ENCODE measurements at places on chromosomes 11 and 22. TPM values are rescaled to one million over a fixed set of nuclear protein-coding genes. Genes with fewer than 3 reads are reported as not detected.

KIF18A gene
- 0.50 TPM for total RNA-seq

CBLIF gene
- total RNA-seq: not detected

PRRG4 gene
- 18.4 TPM for total RNA-seq

DSCAML1 gene
- total RNA-seq: 17.3 TPM

APOL1 gene
- 160 TPM for total RNA-seq

GRCh38 chr11:112637076-112637475, 324.1 kb upstream of the NCAM1 start:
- DNase-seq: no peak

DNA sequence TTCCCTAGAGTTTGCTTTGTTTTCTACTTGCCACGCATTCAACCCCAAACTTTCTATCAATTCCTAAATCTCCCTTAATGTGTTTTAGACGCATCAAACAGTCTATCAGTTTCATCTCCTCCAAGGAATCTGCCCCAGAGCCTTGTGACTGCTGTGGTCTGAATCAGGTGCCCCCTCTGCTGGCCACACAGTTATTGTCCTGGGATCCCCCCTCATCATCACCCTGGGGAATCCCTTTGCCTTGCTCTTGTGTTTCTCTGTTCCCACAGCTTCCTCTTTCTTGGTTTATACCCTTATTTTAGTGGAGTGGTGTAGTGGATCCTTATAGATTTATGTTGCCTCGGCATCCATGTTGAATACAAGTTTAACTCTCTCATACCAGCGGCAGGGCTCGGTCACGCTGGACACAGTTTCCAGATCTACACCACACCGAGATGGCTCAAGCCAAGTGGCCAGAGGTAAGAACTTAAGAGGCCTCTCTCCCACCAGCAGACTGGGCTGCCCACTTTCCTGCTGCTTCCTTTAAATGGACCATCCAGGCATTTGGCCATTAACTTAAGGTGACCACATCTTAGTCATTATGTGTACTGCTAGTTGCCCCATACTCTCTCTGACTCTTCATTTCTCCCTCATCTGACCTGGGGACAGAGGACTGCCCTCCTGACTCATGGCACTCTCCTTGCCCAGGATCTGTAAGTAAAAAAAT, 8.2 kb downstream of the UPB1 start:
- peak; percentile 44 for DNase-seq

GRCh38 chr11:75468534-75469340, 35.7 kb upstream of the KLHL35 start:
- peak; percentile 65 for DNase-seq

GRCh38 chr22:46052801-46053562, 76.0 kb upstream of the WNT7B start:
- DNase-seq: peak; percentile 63

- DNase-seq: peak; percentile 7
Observed at GRCh38 chr11:60310407-60310998, 16.6 kb upstream of the MS4A6E start.

- DNase-seq: peak; percentile 73
Observed at GRCh38 chr11:26297189-26297975, 34.5 kb upstream of the ANO3 start.

GRCh38 chr11:9351321-9351881, 33.1 kb upstream of the IPO7 start:
- no peak for DNase-seq

DNA sequence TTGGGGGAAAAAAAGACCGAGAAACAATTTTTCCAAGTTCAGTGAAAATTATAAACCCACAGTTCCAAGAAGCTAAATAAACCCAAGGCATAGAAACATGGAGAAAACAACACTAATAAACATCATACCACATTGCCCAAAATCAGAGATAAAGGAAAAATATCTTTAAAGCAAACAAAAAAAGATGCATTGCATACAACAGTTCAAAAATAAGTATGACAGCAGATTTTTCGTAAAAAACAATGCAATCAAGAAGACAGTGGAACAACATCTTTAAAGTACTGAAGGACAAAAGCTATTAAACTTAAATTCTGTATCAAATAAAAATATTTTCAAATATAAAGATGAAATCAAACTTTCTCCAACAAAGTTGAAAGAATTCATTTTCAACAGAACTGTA, 921.3 kb downstream of the METTL15 start:
- no peak for DNase-seq

DNA sequence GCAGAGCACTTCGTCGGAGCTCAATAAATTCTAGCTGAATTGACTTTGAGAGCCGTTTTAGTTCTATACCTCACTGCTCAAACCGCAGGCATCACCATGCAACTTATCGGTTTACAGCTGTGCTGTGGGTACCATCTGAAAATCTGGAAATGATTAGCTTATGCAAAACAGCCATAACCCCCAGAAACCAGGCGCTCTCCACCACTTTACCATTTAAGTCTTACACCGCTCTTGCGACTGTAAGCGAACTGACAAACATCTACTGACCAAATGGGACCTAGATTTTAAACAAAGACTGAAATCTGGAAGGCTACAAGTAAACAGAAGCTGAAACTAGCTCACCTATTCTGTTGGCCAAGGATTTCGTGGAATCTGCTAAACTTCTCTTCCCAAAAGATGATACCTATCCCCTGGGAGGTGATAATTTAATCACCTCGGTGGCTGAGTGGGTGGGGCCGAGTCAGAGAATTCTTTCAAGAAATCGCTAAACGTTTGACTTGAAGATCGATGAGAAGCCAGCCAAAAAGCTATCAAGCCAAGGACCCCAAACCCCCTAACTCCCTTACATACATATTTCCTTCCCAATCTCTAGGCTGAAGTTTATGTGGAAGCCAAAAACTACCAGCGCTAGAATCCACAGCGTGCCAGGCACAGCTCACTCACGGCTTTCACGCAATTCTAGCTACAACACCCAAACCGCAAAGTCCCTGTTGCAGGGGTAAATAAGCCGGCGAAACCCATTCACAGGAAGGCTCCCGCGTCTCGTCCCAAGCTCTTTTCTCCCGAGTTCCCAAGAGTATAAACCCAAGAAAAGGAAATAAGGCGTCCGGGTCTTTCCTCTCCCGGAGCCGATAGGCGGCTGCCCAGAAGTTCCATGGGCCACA, 644 bp downstream of the SPTY2D1 start:
- DNase-seq: no peak

All from kidney (tissue), 22 donors.